GOT3 (cell line): ENCODE measurements at places on chromosomes 2 and 18.

GRCh38 chr2:200810252-200810997 lies 1.3 kb upstream of the BZW1 start:
- DNase-seq: no peak

DNA sequence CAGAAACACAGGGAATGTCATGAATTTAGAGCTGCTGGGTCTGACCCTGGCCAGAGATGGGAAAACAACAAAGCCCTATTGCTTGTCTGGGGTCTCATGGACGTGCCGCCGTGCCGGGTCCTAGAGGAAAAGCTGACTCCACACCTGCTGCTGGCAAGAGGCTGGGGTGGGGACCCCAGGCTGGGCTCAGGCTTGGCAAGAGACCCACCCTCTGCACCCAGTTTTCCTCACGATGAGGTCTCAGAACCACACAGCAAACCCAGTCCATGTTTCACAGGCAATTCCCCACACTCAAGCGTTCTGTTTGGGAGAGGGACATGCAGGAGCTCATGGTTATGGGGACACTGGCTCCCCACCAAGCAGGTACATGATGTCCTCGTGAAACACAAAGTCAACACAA lies 367.3 kb upstream of the SALL3 start:
- DNase-seq: no peak

GRCh38 chr2:64754570-64754969 lies 100.9 kb upstream of the SERTAD2 start:
- DNase-seq: no peak

- no peak for DNase-seq
Observed at GRCh38 chr2:163625632-163626031, 110.2 kb downstream of the FIGN start.

DNA sequence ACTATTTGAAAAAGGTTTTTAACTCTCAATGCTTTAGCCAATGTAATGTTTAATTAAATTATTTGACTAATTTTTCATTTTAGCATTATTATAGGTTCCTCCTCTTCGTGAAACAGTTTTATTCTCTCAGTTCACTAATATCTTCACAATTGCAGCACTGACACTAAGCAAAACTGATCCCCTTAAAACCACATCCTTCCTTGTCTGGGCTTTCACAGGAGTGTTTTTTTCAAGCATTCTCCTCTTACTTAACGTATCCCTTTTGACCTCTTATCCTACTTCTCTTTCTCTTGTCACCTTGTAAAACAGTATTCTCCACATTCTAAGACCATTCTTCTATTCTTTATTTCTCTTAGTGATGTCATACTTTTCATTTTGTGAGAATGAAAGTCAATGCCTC lies 112.8 kb downstream of the DSC3 start:
- no peak for DNase-seq

DNA sequence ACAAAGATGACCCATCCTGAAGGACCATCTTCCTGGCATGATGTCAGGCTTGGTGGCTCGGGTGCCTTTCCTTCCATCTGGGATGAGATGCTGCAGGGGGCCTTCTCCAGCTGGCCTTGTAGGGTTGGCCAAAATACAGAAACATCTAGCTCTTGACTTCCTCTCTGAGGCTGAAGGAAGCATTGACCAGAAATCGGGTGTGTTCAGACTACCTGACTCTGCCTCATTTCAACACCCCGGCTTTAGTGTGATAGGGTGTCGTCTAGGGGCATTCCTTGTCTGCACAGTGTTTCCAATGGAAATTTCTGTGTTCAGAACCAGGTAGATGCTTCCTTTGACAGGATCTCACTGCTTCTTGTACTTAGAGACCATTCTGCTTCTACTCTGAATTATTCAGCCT lies 115.7 kb upstream of the SPRED2 start:
- DNase-seq: no peak

GRCh38 chr2:142980246-142981068 lies 103.0 kb downstream of the KYNU start:
- no peak for DNase-seq

GRCh38 chr2:60116161-60116875 lies 437.1 kb downstream of the BCL11A start:
- no peak for DNase-seq

- no peak for DNase-seq
Observed at GRCh38 chr2:72004201-72004915, 143.3 kb downstream of the CYP26B1 start.

GRCh38 chr2:132991471-132992045 lies 321.6 kb upstream of the LYPD1 start:
- no peak for DNase-seq

GRCh38 chr2:160050147-160050546 lies 12.3 kb downstream of the PLA2R1 start:
- no peak for DNase-seq
